ENCODE measurements at places on chromosomes 4 and X.

GRCh38 chrX:101160001-101160400 is 59.6 kb upstream of the DRP2 start:
- DNase-seq: peak; percentile 53

GRCh38 chr4:141541851-141542250 is 94.5 kb upstream of the IL15 start:
- DNase-seq: peak; percentile 75

DNA sequence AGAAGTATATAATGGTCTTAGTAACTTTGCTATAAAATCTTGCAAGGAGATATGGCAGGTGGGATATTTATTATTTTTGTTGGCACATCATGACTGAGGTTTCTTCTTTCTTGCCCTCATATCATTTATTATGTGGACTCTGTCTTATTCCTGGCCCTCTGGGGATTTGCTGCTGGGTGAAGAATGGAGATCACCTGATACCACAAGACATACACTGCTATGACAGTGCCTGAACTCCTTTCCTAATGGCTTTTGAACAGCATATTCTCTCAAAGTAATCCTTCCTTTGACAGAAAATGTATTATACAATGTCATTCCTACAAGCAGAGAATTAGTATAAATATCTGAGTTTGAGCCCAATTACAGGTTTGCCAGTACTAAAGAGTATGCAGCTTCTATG is 22.0 kb upstream of the ADGRA3 start:
- DNase-seq: no peak

DNA sequence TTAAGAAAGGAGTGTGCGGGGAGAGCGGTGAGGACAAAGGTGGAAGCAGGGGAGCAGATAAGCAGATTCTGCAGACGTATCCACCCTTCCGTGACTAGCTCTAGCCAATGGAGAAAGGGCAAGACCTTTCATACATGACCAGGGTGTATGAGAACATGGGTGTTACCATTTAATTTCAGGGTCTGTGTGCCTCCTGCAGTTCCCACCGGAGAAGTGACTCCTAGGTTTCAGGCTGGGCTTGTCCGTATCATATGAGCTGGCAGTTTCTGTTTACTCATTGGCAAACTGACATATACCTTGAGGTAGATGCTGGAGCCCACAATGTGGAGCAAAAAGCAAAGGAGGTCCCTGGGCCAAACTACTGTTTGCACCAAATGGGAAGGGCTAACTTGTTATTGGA is 6.8 kb downstream of the RBM47 start:
- no peak for DNase-seq

- no peak for DNase-seq
These were observed 64.1 kb downstream of the TNIP2 start for GRCh38 chr4:2691952-2692435.

DNA sequence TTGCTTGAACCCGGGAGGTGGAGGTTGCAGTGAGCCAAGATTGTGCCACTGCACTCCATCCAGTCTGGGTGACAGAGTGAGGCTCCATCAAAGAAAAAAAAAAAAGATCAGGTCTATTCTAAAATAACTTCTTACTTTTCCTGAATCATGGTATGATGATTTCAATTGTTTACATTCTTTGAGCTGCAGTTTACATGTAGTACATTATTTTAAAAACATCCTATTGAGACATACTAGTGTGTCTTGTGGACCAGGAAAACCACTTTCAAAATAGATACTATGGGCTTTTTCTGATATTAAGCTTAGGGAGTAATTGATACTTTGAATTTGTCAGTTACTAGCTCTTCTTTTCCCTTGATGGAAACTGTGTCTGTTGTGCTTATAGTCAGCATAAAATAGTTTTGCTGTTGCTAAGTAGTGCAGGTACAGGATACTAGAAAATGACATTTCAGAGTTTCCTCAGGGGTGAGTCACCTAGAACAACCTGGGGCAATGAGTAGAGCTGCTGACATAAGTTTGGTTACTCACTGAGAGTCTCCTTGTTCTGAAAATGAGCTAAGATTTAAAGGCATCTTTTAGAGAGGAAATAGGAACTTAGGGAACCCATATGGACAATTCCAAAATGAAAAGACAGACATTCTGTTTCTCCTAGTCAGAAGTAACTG is 53.2 kb upstream of the C4orf54 start:
- DNase-seq: no peak

DNA sequence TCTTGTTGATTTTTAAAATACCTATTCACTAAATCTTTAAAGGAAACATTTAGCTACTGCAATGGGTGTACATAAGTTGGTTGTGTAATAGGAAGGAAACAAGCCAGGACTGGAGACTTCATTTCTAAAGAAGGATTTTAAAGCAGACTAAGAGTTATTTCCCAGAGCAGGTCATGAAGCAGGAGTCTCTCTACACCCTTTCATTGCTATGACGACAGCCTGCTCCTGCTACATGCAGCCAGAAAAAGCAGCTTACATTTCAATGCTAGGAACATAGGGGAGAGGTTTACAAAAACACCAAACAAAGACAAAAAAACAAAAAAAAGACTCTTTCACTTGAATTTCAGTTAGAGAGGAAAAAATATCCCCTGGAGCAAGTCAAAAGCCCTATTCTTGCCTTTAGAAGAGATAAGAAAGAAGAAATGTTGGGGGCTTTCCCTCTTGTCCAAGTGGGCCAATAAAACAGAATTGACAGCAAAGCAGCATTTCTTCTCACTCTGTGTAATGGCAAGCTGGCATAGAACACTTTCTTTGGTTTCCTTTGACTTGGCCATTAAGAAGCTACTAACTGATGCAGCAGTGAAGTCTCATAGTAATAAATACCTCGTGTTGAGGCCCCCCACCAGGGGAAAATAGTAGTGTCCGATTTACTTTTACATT is 3.4 kb downstream of the SPARCL1 start:
- no peak for DNase-seq

DNA sequence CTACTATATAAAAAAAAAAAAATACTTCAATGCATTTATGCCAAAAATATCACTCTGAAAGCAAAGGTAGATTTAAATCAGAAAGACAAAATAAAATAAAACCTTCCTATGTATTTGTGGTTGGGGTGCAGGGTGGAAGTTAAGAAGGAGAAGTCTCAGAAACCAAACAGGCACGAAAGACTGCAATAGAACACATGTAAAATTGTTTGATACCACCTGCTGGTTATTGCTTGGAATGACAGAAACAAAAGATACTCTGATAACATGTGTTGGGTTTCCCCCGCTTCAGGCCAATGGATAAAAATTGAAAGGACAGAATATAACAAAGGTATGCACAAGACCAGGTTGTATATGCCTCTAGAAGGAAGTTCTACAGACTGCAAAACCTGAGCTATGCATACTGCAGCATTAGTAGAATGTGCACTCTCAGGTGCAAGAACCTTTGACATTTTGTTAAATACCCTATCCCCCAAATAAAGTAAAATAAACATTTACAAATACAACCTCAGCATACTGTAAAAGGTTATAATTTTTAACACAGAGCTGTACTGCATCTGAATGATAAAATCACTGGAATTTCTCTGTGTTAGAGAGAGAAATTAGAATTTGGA is 118.8 kb downstream of the GABRA2 start:
- DNase-seq: peak; percentile 16

GRCh38 chr4:32930700-32931099 is 2210.5 kb downstream of the PCDH7 start:
- no peak for DNase-seq

DNA sequence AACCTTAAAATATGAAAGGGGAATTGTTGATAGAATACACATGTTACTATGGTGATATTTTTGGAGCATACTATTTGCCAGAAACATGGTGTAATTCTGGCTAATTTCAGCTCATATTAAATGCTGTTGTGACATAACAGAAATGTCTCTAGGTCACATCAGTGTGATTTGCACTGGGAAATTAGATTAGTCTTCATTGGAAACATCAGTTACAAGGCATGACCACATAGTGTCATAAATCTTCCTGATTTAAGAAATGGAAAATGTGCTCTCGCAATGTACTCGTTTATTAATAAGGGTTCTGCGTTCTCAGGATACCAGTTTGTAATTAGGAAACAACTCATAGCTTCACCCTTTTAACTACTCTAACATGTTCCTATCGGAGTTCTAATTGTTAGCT is 72.9 kb upstream of the GYPA start:
- no peak for DNase-seq

GRCh38 chr4:154314248-154314647 is 177.4 kb downstream of the DCHS2 start:
- DNase-seq: peak; percentile 52

GRCh38 chr4:98352940-98353339 is 91.8 kb downstream of the RAP1GDS1 start:
- no peak for DNase-seq

DNA sequence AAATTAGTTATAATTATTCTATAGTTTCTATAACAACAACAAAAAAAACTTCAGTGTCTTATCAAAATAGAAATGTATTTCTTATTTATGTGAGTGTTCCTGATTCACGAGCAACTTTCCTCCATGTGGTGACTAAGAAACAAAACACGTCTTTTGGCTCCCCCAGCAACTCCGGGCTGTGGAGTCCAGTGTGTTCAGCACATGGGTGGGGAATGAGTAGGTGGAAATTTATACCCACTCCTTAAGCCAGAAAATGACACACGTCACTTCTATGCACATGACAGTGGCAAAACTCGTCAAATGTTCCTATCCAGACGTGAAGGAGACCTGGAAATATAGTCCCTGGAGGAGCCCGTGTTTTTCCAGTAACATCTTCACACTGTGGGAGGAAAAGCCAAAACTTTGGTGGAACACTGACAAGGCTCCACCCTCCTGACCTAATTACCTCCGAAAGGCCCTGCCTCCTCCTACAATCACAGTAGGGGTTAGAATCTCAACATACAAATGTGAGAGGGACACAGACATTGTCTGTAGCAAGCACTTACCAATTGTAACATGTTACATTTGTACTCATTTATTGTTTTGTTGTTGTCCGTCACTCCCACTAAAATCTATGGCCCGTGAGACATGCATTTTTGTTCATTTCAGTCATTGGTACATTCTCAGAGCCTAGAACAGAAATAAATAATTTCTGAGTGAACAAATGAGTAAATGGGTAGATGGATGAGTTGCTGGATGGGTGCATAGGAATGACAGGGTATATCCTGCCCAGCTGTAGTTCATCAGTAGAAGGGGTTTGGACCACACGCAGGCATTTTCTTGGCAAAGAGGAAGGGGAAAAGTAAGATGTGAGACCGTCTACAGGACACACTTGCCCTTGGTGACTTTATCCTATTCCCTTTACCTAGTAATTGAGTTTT is 605.8 kb upstream of the TENM3 start:
- peak; percentile 57 for DNase-seq

GRCh38 chr4:184941671-184942418 is 76.4 kb upstream of the HELT start:
- DNase-seq: no peak

DNA sequence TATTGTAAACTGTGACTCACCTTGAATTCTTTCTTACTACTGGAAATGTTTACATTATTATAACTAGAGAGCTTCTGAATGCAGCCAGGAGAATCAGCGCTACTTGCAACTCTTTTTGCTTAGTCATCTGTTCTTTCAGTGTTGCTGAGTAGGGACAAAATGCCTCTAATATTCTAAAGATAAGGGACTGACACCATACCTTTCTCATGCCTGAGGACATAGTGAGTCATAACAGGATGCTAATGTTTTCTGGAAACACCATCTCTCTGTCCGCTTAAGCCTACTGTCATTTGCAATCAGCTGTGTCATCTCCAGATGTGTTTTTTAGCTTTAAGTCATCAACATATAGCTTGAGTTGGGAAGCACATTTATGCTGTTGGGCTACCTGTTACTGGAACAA is 108.3 kb downstream of the QRFPR start:
- DNase-seq: peak; percentile 78

DNA sequence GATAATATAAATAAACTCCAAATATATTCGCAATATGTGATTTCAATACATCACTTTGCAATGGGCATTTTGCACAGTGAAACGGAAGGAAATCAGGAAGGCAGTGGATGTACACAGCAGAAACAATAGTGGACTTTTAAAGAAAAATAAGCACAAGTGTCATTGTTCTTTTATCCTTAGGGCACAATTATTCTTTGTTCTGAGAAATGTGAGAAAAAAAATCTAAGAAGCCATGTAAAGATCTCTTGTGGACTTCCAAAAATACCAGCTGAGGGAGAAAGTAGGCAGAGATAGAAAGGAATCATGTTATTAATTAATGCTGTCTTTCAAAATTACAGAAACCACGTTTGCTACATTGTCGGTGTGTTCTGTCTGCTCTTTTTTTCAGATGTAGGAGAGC is 17.6 kb upstream of the PRRG1 start:
- DNase-seq: no peak

Measured in fibroblast of skin of right biceps (primary cell).